ENCODE measurements at places on chromosomes 7 and 10.

DNA sequence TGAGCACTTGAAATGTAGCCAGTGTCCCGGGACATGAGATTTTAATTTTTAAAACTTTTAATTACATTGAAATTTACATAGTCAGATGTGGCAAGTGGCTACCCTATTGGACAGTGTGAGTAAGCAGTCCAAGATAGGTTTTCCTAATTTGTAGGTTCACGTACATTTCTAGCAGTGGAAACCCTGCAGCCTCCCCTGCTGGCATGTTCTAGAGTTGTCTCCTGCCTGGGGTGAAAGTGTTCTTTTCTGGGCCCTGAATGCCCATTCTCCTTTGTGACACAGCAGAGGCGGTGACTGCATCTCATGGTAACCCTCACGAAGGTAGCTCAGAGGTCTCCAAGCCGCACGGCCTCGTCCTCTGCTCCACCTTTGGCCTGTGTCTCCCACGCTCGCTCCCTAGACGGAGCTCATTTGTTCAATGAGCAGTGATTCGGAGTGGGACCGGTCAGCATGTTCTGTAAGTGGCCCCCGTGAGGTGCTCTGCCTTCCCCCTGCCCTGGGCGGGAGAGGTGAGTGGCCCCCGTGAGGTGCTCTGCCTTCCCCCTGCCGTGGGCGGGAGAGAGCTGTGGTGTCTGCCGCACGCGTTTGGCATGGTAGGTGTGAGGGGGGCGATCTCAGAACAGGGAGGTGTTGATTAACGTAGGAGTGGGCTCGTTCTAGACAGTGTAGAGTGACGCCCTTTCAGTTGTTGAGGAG lies 18.0 kb downstream of the WDR37 start:
- no peak for DNase-seq

- no peak for DNase-seq
These were observed 677.0 kb upstream of the POT1 start for GRCh38 chr7:125606671-125607070.

- no peak for DNase-seq
These were observed 42.6 kb upstream of the GSAP start for GRCh38 chr7:77458786-77459185.

DNA sequence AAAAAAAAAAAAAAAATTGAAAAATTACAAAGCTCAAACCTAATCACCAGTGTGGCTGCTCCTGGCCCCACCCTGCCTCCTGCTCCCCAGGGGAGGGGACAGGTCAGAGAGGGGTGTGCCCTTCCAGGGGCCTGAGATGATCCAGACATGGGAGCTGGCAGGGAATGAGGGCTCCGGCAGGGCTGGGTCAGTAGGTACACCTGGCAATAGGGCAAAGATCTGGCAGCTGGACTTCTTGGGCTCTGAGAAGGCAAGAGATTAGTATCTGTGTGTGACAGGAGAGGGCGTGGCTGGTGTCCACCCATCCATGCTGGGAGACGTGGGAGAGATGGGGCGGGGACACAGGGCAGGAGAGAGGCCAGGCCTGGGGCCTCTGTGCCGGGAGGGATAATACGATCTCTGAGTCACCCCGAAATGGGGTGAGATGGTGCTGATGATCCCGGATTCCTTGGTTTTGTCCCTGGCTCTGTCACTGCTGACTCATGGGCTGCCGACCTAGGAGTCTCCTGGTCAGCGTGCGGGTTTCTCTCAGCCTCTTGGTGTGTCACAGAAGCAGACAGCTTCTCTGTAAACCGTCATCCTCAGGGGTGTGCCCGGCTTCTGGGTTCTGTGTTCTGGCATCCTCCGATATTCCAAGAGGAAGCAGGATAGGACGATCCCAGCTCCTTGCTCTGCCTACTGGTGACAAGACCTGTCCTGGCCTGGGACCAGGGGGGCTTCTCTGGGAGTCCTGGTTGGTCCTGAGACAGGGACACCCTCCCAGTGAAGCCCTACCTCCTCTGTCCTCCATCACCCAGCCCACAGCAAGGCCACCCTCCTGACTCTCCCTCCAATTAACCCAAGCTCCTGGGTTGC lies 8.2 kb upstream of the CLDN4 start:
- DNase-seq, result peak; percentile 73

DNA sequence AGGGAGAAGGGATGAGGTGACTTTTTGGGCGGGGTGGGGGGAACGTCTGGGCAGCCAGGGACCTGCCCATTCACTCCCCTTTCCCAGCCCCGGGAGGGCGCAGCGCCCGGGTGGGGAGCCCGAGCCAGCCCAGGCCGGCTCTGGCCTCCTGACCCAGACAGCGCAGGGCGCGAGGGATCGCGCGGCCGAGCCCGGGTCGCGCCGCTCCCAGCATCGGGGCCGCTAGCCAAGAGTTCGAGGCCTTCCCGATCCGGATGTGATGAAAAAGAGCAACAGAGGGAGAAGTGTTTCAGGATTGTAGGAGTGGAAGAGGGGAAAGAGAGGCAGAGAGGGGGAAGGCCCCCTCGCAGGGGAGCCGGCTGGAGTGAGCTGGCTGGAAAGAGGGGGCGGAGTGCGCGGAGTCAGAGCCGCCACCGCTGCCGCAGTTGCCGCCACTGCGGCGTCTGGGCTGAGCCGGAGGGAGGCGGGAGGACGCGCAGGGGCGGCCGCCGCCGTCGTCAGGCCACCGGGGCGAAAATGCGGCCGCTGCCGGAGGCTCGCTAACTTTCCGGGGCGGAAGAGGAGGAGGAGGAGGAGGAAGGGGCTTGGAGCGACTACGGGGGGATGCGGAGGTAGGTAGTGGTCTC lies at the start of gene MDFIC:
MDFIC (plus strand) TSS at position 69 of the 626 bp plus-strand sequence. CDS start 940 bp downstream, outside the sequence.
- DNase-seq, result peak; percentile 69

DNA sequence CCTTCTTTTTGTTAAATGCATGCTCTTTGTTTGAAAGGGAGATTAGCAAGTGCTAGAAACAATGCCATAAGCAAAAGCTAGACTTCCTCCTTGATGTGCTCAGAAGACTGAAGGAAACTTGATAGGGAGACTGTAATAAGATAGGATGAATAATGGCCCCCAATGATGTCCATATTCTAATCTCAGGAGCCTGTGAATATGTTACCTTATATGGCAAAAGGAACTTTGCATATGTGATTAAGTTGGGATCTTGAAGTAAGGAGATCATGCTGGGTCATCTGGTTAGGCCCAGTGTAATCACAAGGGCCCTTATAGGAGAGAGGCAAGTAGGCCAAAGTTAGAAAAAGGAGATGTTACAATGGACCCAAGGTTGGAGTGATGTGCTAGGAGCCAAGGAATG lies 13.6 kb upstream of the LIPM start:
- DNase-seq, result no peak

- no peak for DNase-seq
These were observed 47.2 kb downstream of the DNAJC12 start for GRCh38 chr10:67790534-67791408.

DNA sequence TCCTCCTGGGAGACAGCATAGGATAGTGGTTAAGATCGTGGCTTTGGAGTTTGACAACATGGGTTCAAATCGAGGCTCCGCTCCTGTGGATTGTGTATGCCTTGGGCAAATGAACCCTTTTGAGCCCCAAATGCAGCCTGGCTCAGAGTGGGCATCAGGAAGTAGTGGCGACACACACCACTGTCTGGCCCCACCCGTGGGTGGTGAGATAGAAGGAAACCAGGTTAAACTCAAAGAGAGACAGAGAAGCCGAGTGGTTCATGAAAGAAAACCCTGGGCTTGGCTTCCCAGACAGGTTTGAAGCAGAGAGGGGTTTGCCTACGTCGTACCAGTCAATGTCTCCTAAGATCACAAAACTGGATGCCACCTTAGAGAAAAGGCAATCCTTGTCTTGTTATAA lies 57.7 kb downstream of the PRTFDC1 start:
- no peak for DNase-seq

- no peak for DNase-seq
These were observed 63.3 kb downstream of the FAM185A start for GRCh38 chr7:102811942-102812678.

- DNase-seq, result no peak
These were observed 9.4 kb downstream of the ARPC1B start for GRCh38 chr7:99383791-99384370.

- no peak for DNase-seq
These were observed 25.4 kb downstream of the HECW1 start for GRCh38 chr7:43137811-43138210.

DNA sequence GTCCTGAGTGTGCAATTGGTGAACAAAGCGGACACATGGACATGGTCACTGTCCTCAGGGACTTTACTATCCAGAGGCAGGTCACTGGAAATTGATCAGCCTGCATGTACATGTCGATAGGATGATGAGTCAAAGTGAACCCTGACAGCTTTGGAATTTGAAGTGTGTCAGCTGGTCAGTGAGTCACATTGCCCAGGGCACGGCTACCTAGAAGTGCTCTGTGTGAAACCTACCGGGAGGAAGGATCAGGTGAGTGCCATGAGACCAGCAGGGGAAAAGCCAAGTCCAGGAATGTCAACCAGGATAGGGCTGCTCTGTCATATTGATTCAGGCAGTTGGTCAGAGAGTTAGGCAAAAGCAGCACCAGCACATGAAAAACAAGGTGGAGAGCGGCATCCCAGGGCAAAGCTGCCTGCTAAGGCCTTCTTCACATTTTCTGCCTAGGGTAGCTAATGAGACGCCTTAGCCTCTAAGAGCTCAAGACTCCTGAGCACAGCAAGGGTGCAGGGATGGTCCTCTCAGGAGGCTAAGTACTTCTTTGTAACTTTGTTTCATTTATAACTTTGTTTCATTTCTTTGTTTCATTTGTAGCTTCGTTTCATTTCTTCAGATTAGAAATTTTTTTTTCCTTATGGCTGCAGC lies 19.4 kb upstream of the PDCD4 start:
- no peak for DNase-seq

DNA sequence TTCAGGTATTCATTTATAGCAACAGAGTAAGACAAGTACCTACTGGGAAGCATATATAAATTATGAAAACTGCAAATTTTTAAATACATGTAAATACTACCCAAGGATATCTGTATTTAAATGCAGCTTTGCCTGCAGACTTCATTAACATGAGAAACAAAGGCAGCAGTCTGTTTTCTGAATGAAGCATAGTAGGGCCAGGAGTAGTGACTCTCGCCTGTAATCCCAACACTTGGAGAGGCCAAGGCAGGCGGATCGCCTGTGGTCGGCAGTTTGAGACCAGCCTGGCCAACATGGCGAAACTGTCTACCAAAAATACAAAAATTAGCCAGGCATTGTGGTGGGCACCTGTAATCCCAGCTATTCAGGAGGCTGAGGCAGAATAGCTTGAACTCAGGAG lies 42.5 kb upstream of the PHF14 start:
- DNase-seq, result no peak

- no peak for DNase-seq
These were observed 13.1 kb downstream of the LHFPL3 start for GRCh38 chr7:104341546-104341945.

- no peak for DNase-seq
These were observed 305.8 kb downstream of the KIF20B start for GRCh38 chr10:90007226-90007625.

DNA sequence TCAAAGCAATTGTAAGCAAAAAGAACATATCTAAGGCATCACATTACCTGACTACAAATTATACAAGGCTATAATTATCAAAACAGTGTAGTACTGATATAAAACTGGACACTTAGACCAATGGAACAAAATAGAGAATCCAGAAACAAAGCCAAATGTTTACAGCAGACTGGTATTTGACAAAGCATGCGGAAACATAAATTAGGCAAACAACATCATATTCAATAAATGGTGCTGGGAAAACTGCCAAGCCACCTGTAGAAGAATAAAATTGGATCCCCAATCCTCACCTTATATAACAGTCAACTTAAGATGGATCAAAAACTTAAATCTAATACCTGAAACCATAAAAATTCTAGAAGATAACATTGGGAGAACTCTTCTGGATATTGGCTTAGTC lies 240.8 kb upstream of the POM121L12 start:
- no peak for DNase-seq

- no peak for DNase-seq
These were observed 662 bp upstream of the PPIF start for GRCh38 chr10:79346388-79347225.

DNA sequence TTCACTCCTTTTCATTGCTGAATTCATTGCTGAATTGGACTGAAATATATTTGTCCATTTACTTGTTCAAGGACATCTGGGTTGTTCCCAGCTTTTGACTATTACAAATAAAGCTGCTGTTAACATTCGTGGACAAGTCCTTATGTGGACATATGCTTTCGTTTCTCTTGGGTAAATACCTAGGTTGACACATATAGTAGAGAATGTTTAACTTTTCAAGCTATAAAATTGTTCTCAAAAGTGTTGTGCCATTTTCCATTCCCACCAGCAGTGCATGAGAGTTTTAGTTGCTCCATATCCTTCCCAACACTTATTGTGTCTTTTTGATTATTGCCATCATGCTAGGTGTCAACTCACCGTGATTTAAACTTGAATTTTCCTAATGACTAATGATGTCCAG lies 17.5 kb upstream of the CPVL start:
- no peak for DNase-seq
